Right atrium auricular region (tissue), 2 donors: ENCODE measurements at places on chromosomes 16 and 17. TPM values are rescaled to one million over a fixed set of nuclear protein-coding genes. Genes with fewer than 3 reads are reported as not detected.

SPNS1 gene
- total RNA-seq, result 11.9 TPM

FSCN2 gene
- 0.74 TPM for total RNA-seq

TMEM238L gene
- not detected for total RNA-seq

BCL6B gene
- 9.2 TPM for total RNA-seq

OSBPL7 gene
- total RNA-seq, result 2.3 TPM

NOL3 gene
- 87.5 TPM for total RNA-seq

C16orf96 gene
- total RNA-seq, result not detected

ACSF3 gene
- 15.9 TPM for total RNA-seq
